ENCODE measurements at places on chromosomes 4 and X.

GRCh38 chr4:93263166-93263565, 565.4 kb upstream of the ATOH1 start:
- no peak for DNase-seq

DNA sequence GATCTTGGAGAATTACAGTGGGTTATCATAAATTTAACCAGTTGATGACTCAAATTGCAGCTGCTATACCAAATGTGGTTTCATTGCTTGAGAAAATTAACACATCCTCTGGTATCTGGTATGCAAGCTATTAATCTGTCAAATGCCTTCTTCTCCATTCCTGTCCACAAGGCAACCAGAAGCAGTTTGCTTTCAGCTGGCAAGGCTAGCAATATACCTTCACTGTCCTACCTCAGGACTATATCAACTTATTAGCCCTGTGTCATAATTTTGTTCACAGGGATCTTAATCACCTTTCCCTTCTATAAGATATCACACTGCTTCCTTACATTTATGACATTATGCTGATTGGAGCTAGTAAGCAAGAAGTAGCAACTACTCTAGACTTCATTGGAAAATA, 110.0 kb upstream of the GPC3 start:
- no peak for DNase-seq

- no peak for DNase-seq
Measured at GRCh38 chr4:150569384-150569987, 12.5 kb upstream of the MAB21L2 start.

GRCh38 chrX:121356850-121357171, 309.4 kb downstream of the GLUD2 start:
- no peak for DNase-seq
